Sciatic nerve (tissue), 2 donors: ENCODE measurements at places on chromosomes 16 and 17. TPM values are rescaled to one million over a fixed set of nuclear protein-coding genes. Genes with fewer than 3 reads are reported as not detected.

SPNS3 gene
- 2.0 TPM for total RNA-seq

AANAT gene
- not detected for total RNA-seq

MT3 gene
- 94.5 TPM for total RNA-seq

C16orf89 gene
- 44.3 TPM for total RNA-seq

ITGA3 gene
- total RNA-seq: 70.1 TPM

ATP2C2 gene
- total RNA-seq: 0.58 TPM

ADORA2B gene
- 0.67 TPM for total RNA-seq

WSCD1 gene
- 4.8 TPM for total RNA-seq

TM4SF5 gene
- not detected for total RNA-seq

KRTAP9-2 gene
- not detected for total RNA-seq

TMEM235 gene
- total RNA-seq: not detected

KIFC3 gene
- total RNA-seq: 94.3 TPM

PRSS21 gene
- total RNA-seq: 0.40 TPM

NRN1L gene
- 1.6 TPM for total RNA-seq

PITPNM3 gene
- total RNA-seq: 4.3 TPM

ENO3 gene
- 5.1 TPM for total RNA-seq

CLDN9 gene
- total RNA-seq: 0.53 TPM

CENPX gene
- 33.6 TPM for total RNA-seq

LDHD gene
- 12.1 TPM for total RNA-seq

FASN gene
- 280 TPM for total RNA-seq

MCRIP1 gene
- 91.5 TPM for total RNA-seq

TNFRSF17 gene
- total RNA-seq: not detected
